ENCODE measurements at places on chromosomes 7 and 10. TPM values are rescaled to one million over a fixed set of nuclear protein-coding genes. Genes with fewer than 3 reads are reported as not detected.

- H3K27ac ChIP-seq = peak overlapping the region; percentile 40
- peaks cover 31% of the 10 kb centered on the region for H3K4me1 ChIP-seq
- H3K4me3 ChIP-seq = no peak overlapping the region
- no peaks in the 10 kb centered on the region for H3K27me3 ChIP-seq
- no peaks in the 10 kb centered on the region for H3K36me3 ChIP-seq
- peak; percentile 44 for DNase-seq
These were observed 127.1 kb downstream of the GATA3 start for GRCh38 chr10:8181496-8182157.

- peaks cover 14% of the 10 kb centered on the region for H3K4me1 ChIP-seq
- no peak for DNase-seq
- H3K36me3 ChIP-seq = peaks cover 34% of the 10 kb centered on the region
These were observed 138.7 kb downstream of the SLC25A13 start for GRCh38 chr7:96183163-96183670.

- H3K27me3 ChIP-seq = no peaks in the 10 kb centered on the region
- DNase-seq = no peak
- no peaks in the 10 kb centered on the region for H3K36me3 ChIP-seq
- no peak overlapping the region for H3K4me3 ChIP-seq
- no peak overlapping the region for H3K27ac ChIP-seq
- H3K4me1 ChIP-seq = no peaks in the 10 kb centered on the region
These were observed 33.8 kb downstream of the MAP3K8 start for GRCh38 chr10:30467651-30468338.

GRCh38 chr7:30169579-30169978 lies 34.8 kb downstream of the MTURN start:
- H3K27me3 ChIP-seq = no peaks in the 10 kb centered on the region
- H3K4me3 ChIP-seq = no peak overlapping the region
- H3K4me1 ChIP-seq = peaks cover 15% of the 10 kb centered on the region
- no peak for DNase-seq
- H3K27ac ChIP-seq = no peak overlapping the region
- H3K36me3 ChIP-seq = no peaks in the 10 kb centered on the region

DNA sequence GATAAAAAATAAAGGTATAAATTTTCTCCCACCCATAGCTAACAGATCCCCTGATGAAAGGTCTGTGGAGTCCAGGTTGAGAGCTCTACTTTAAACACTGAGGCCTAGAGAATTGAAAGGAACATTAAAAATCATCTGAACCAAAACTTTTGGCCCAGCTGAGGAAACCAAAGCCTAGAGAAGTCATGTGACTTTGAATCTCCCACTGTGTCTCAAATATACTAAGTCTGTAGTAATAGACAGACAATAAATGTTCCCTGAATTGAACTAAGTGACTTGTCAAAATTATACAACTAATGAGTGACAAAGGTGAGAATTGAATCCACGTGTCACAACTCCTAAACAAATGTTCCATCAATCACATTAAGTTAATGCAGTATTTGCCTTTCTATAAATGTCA lies 5.7 kb downstream of the GBX1 start:
- no peaks in the 10 kb centered on the region for H3K36me3 ChIP-seq
- no peaks in the 10 kb centered on the region for H3K27me3 ChIP-seq
- H3K4me3 ChIP-seq = no peak overlapping the region
- H3K27ac ChIP-seq = no peak overlapping the region
- DNase-seq = no peak
- H3K4me1 ChIP-seq = peaks cover 2% of the 10 kb centered on the region

DNA sequence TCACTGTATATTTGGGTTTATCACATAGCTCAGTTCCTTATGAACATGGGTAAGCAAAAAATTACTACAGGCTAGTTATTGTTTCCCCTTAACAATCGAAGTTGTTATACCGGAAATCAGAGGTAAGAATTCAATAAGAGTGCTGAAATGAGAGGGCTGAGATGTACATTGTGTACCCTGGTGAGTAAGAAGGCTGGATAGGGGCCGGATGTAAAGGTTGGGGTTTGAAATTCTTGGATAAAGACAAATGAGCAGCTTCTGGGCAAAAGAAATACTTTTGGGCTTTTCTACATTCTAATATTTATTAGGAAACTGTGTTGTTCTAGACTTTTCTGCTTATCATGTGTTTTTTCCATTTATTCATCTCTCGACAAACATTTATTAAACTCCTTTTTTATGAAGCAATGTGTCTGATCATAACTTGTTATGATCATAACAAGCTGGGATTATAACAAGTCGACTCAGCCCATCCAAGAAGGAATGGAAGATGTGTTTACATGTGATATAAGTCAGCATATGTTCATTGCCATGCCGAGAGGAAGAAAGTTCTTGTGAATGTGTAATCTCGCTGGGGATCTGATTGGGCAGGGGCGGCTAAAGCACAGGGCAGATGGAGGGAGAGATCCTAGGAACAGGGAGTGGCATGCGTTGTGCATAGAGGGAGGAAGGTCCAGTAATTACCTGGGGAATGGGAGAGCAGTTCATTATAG lies 155.3 kb downstream of the PLXDC2 start:
- no peak overlapping the region for H3K4me3 ChIP-seq
- DNase-seq = no peak
- no peaks in the 10 kb centered on the region for H3K36me3 ChIP-seq
- no peaks in the 10 kb centered on the region for H3K27me3 ChIP-seq
- no peaks in the 10 kb centered on the region for H3K4me1 ChIP-seq
- H3K27ac ChIP-seq = no peak overlapping the region

- H3K36me3 ChIP-seq = no peaks in the 10 kb centered on the region
- DNase-seq = peak; percentile 34
- H3K4me3 ChIP-seq = peak overlapping the region; percentile 73
- peaks cover 2% of the 10 kb centered on the region for H3K4me1 ChIP-seq
These were observed 1.2 kb downstream of the VCL start for GRCh38 chr10:73998929-73999691.

DNA sequence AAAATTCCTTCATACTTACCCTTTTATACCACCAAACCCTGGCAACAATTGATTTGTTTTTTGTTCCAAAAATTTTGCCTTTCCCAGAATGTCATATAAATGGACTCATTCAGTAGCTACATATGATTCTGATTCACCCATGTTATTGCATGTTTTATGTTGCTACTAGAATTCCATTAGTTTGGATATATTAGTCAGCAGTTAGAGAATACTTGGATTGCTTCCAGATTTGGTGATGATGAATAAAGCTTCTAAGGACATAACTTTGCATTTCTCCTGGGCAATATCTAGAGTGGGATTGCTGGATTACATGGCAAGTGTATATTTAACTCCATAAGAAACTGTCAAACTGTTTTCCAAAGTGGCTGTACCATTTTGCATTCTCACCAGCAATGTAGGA lies 806.9 kb downstream of the DNAJB9 start:
- no peak for DNase-seq
- H3K36me3 ChIP-seq = no peaks in the 10 kb centered on the region
- no peak overlapping the region for H3K27ac ChIP-seq
- H3K4me1 ChIP-seq = peaks cover 2% of the 10 kb centered on the region
- no peak overlapping the region for H3K4me3 ChIP-seq

GRCh38 chr10:47081264-47081663 lies 170.0 kb downstream of the PTPN20 start:
- H3K4me3 ChIP-seq = no peak overlapping the region
- no peak overlapping the region for H3K27ac ChIP-seq
- H3K27me3 ChIP-seq = no peaks in the 10 kb centered on the region
- no peaks in the 10 kb centered on the region for H3K36me3 ChIP-seq
- H3K4me1 ChIP-seq = no peaks in the 10 kb centered on the region

- DNase-seq = no peak
- no peaks in the 10 kb centered on the region for H3K4me1 ChIP-seq
- H3K27ac ChIP-seq = peak overlapping the region; percentile 35
- no peaks in the 10 kb centered on the region for H3K36me3 ChIP-seq
These were observed 75.6 kb upstream of the LYZL2 start for GRCh38 chr10:30705101-30705624.

DNA sequence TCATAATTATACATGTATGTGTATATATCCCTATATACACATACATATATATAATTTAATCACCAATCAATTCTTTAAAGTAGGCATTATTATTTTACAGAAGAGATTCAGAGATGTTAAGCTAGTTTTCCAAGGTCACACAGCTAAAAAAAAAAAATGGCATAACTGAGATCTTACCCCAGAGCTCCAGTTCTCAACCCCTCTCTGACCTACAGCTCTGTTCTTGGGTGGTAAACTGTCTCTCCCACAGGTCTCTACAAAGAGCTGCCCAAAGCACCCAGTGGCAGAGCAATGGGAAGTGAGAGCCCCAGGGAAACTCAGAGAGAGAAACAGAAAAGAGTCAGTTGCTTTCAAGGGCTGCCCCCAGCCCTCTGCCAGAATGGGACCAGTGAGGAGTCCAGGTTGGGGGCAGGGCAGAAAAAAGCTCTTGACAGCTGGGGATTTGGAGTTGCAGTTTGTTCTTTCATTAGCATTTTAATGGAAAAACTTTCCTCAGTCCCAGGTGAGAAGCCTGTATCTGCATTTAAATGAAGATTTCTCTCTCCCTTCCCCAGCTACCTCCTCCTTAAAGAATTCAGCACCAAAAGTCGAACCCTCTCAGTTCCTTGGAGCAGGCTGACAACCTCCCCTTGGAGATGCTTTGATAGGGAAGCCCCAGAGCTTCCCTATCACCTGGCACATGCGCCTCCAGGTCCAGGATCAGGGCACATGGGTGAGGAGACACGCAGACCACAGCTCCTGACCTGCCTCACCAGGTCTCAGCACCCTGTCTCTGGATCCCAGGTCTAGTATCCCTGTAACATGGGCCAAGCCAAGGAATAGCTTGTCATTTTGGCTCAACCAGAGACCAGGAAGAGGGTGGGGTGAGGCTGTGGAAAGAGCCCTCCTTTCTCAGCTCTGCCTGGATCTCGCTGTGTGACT lies 388.1 kb downstream of the PLXNA4 start:
- H3K27me3 ChIP-seq = no peaks in the 10 kb centered on the region
- H3K4me3 ChIP-seq = no peak overlapping the region
- peaks cover 2% of the 10 kb centered on the region for H3K36me3 ChIP-seq
- DNase-seq = no peak
- H3K27ac ChIP-seq = no peak overlapping the region

DNA sequence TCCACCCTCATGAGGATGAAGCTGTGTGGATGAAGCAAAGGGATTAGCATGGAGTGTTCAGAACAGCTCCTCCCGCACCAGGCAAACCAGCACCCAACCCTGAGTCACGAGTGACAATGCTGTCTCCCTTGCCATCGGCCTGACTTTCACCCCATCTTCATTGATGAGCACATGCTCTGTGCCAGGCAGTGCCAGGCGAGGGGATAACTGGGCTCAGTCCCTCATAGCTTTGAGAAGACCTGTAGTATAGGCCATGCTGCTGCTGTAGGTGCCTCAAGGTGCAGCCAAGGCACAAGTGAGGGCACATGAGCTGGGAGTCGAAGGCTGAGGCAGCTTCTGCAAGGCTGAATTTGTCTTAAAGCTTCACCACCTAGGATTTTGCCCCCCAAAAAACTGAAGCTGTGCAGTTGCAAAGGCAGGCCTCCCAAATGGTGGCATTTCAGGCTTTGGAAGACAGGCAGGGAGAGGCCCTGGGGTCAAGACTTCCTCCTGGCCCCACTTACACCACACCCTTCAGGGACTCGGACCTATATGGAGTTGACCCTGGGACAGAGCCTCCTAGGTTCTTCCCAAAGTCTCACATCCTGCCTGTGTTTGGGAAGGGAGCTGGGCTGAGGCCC lies 54.2 kb upstream of the GDF10 start:
- no peaks in the 10 kb centered on the region for H3K27me3 ChIP-seq
- no peak for DNase-seq
- no peaks in the 10 kb centered on the region for H3K4me1 ChIP-seq
- no peaks in the 10 kb centered on the region for H3K36me3 ChIP-seq
- H3K4me3 ChIP-seq = no peak overlapping the region
- H3K27ac ChIP-seq = no peak overlapping the region

DNA sequence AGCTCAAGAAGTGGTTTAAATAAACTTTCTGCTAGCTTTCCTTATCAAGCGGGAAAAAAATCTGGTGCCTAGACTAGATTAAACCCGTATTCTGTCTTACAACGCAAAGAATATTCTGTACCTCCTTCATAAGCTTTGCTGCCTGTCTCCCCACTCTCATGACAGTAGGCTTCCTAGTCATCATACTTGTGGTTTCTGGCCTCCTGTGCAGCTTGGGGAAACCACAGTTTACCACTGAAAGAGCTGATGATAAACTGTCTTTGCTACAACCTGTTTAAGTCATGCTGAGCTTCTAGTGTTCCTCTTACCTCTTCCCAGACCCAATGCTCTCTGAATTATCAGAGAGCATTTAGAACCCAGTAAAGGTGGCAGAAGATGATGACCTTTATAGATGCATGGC lies 55.0 kb downstream of the PODXL start:
- H3K27ac ChIP-seq = no peak overlapping the region
- no peak for DNase-seq
- no peak overlapping the region for H3K4me3 ChIP-seq
- no peaks in the 10 kb centered on the region for H3K27me3 ChIP-seq
- H3K4me1 ChIP-seq = peaks cover 21% of the 10 kb centered on the region

DNA sequence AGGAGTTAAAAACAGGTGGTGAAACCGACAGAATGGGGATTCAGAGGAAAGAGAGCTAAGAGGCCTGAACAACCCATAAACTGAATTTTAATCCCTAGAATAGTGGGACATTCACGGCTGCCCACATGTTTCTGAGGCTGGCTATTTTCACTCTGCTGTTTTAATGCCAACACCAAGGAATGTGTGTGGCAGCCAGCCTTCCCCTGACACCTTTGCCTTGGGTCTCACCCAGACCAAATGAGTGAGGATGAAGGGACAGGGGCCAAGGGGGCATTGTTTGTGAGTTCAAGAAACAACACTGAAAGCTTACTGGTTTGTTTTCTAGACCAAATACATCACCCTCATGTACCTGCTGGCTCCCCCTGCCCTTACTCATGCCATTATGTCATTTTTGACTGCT lies 164.3 kb downstream of the JAZF1 start:
- no peaks in the 10 kb centered on the region for H3K36me3 ChIP-seq
- H3K27me3 ChIP-seq = no peaks in the 10 kb centered on the region
- H3K4me3 ChIP-seq = no peak overlapping the region
- no peak for DNase-seq
- peaks cover 7% of the 10 kb centered on the region for H3K4me1 ChIP-seq

Gene HHEX
- 16.2 TPM for total RNA-seq

Gene PCDH15
- not detected for total RNA-seq

Gene FBXL13
- total RNA-seq = 0.70 TPM

Gene CRYGN
- not detected for total RNA-seq

Gene CFAP43
- 0.33 TPM for total RNA-seq

Gene SPDYE2
- 0.08 TPM for total RNA-seq

Gene MUC12
- total RNA-seq = not detected

All from liver (tissue), 10 donors.